Activated CD4-positive, alpha-beta memory T cell treated with anti-CD3 and anti-CD28 coated beads, Interleukin-2, amount 10 ng/mL, durations not matched to agents 7 days and 5 days (primary cell): ENCODE measurements at places on chromosomes 5 and 9. TPM values are rescaled to one million over a fixed set of nuclear protein-coding genes. Genes with fewer than 3 reads are reported as not detected.

GRCh38 chr9:93456504-93456903 is 3.1 kb upstream of the FAM120AOS start:
- H3K36me3 ChIP-seq = peaks cover 68% of the 10 kb centered on the region
- no peak for DNase-seq
- peaks cover 66% of the 10 kb centered on the region for H3K4me1 ChIP-seq
- H3K27me3 ChIP-seq = no peaks in the 10 kb centered on the region
- H3K4me3 ChIP-seq = peak overlapping the region; percentile 16

- H3K27me3 ChIP-seq = no peaks in the 10 kb centered on the region
- peak overlapping the region; percentile 92 for H3K4me3 ChIP-seq
- peaks cover 64% of the 10 kb centered on the region for H3K4me1 ChIP-seq
- peak; percentile 66 for DNase-seq
- H3K27ac ChIP-seq = peak overlapping the region; percentile 88
- peaks cover 84% of the 10 kb centered on the region for H3K36me3 ChIP-seq
Measured at GRCh38 chr5:157571357-157571827, 4.2 kb downstream of the ADAM19 start.

GRCh38 chr5:67289763-67290521 is 93.3 kb upstream of the CD180 start:
- H3K4me3 ChIP-seq = no peak overlapping the region
- no peaks in the 10 kb centered on the region for H3K27me3 ChIP-seq
- H3K27ac ChIP-seq = no peak overlapping the region
- H3K36me3 ChIP-seq = no peaks in the 10 kb centered on the region
- no peak for DNase-seq

The ZNF354C gene
- 6.0 TPM for total RNA-seq

DNA sequence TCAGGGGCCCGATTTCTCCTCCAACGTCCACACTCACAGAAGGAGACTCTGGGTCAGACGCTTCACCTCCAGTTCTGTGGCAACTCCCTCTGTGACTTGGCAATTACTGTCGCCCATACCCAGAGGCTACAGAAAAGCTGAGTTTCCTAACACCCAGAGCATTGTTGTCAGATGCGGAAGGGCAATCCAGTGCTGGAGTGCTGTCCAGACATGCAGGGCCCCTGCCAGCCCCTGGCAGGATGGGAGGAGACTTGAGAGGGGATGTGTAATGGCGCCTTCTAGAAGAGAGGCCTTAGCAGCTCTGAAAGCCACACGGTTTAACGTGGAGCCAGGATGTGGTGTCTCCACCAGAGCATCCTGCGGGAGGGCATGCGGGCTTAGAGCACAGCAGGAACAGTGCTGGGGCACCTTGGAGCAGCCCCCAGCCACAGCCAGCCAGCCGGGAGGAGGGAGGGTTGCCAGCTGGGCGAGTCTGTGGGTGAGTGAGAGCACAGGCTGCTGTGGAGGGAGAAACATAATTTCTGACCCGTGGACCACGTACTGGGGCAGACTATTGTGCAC is 139.4 kb upstream of the IRX1 start:
- no peak for DNase-seq
- H3K27ac ChIP-seq = no peak overlapping the region
- no peaks in the 10 kb centered on the region for H3K27me3 ChIP-seq
- H3K4me3 ChIP-seq = no peak overlapping the region
- H3K4me1 ChIP-seq = no peaks in the 10 kb centered on the region

GRCh38 chr5:139788294-139788910 is 7.2 kb upstream of the PSD2 start:
- peak overlapping the region; percentile 41 for H3K4me3 ChIP-seq
- peaks cover 34% of the 10 kb centered on the region for H3K27me3 ChIP-seq
- DNase-seq = no peak
- H3K27ac ChIP-seq = no peak overlapping the region
- H3K36me3 ChIP-seq = no peaks in the 10 kb centered on the region
- H3K4me1 ChIP-seq = peaks cover 4% of the 10 kb centered on the region

DNA sequence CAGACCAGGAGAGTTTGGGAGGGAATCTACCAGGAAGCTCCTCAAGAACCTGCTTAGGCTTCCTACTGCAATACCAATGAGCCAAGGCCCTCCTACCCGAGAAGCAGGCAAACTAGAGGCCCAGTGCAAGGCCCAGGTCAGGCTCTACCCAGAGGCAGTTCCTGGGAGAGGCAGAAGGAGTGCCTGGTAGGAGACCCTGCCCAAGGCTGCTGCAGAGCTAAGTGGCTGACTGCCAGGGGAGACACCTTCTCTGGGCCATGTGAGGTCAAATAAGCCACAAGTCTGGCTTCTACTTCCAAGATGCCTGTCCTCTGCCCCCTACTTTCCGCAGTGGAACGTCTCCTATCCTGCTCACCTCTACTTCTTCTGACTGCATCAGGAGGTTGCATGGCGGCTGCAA is 17.8 kb downstream of the ACSL6 start:
- H3K27ac ChIP-seq = no peak overlapping the region
- H3K4me3 ChIP-seq = no peak overlapping the region
- H3K4me1 ChIP-seq = peaks cover 15% of the 10 kb centered on the region
- H3K27me3 ChIP-seq = no peaks in the 10 kb centered on the region
- no peaks in the 10 kb centered on the region for H3K36me3 ChIP-seq

The TMEM171 gene
- not detected for total RNA-seq

The ACTBL2 gene
- not detected for total RNA-seq

The OR13C2 gene
- not detected for total RNA-seq

The IFNA8 gene
- total RNA-seq = not detected

- H3K36me3 ChIP-seq = peaks cover 20% of the 10 kb centered on the region
- peaks cover 61% of the 10 kb centered on the region for H3K4me1 ChIP-seq
- H3K27me3 ChIP-seq = no peaks in the 10 kb centered on the region
- DNase-seq = peak; percentile 22
- no peak overlapping the region for H3K4me3 ChIP-seq
- H3K27ac ChIP-seq = no peak overlapping the region
Measured at GRCh38 chr5:157855404-157855994, 3.4 kb downstream of the CLINT1 start.

DNA sequence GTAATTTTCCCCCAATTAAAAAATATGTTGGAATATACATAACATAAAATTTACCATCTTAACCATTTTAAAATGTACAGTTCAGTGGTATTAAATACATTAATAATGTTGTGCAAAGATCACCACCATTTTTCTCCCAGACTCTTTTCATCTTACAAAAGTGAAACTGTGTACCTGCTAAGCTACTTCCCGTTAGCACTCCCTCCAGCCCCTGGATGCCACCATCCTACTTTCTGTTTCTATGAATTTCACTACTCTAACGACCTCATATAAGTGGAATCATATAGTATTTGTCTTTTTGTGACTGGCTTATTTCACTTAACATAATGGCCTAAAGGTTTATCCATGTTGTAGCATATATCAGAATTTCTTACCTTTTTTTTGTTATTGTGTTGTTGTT is 112.9 kb downstream of the HSPA4 start:
- H3K4me3 ChIP-seq = no peak overlapping the region
- no peak overlapping the region for H3K27ac ChIP-seq
- peaks cover 4% of the 10 kb centered on the region for H3K4me1 ChIP-seq
- peaks cover 4% of the 10 kb centered on the region for H3K36me3 ChIP-seq

The MED27 gene
- total RNA-seq = 23.4 TPM

The UGT3A2 gene
- 0.18 TPM for total RNA-seq

DNA sequence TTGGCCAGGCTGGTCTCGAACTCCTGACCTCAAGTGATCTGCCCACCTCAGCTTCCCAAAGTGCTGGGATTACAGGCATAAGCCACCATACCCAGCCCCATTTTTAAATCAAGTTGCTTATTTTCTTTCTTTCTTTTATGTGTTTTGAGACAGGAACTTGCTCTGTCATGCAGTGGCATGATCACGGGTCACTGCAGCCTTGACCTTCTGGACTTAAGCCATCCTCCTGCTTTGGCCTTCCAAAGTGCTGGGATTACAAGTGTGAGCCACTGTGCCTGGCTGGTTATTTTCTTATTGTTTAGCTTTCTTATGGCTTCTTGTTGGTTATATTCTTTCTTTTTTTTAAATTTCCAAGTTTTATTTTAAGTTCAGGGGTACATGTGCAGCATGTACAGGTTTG is 79.7 kb upstream of the C5orf63 start:
- no peaks in the 10 kb centered on the region for H3K4me1 ChIP-seq
- H3K27ac ChIP-seq = no peak overlapping the region
- H3K36me3 ChIP-seq = no peaks in the 10 kb centered on the region
- H3K4me3 ChIP-seq = no peak overlapping the region
- DNase-seq = no peak

- H3K27ac ChIP-seq = peak overlapping the region; percentile 95
- peak overlapping the region; percentile 59 for H3K4me3 ChIP-seq
- peaks cover 49% of the 10 kb centered on the region for H3K4me1 ChIP-seq
- peak; percentile 91 for DNase-seq
- peaks cover 35% of the 10 kb centered on the region for H3K36me3 ChIP-seq
Measured at GRCh38 chr9:131237931-131238401, 38.3 kb downstream of the FAM78A start.

The PTGR1 gene
- total RNA-seq = 0.85 TPM
